ENCODE measurements at places on chromosomes 5 and 9.

- no peak for DNase-seq
Measured at GRCh38 chr9:129853614-129854013, 18.4 kb downstream of the USP20 start.

GRCh38 chr5:76590027-76590426, 33.2 kb downstream of the F2RL2 start:
- no peak for DNase-seq

- DNase-seq, result no peak
Measured at GRCh38 chr9:72790989-72791388, 161.9 kb downstream of the ALDH1A1 start.

DNA sequence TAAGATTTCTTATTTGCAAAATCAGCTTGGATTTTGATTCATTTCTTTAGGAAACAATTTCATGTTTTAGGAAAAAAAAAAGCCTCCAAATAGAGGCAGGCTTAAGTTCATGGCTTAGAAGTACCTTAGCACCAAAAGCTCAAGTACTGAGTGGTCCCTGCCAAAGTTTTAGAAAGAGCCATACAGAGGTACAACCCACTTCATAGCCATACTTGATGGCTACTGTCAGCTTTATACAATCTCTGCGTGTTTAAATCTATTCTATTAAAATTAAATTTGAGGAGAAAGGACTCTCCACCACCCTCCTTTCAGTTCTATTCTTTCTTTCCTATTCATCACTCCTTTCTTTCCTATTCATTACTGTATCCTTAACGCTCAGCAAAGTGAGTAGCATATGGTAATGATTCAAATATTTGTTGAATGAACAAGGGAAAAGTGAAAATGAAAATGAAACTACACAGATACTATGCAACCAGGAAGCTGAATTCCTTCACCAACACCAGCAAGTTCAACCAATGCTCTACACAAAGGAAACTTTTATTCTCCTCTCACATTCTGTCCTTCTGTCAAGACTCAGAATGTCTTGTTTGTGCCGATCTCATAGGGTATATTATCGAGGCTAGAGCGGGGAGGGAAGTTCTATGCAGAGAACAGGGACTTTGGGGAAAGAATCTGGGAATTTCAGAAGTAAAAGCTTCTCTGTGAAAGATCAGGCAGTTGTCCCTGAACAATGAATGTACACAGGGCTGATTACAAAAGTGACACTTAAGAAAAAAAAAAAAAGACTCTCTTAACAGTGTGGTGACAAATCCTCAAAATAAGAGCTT, 138.6 kb upstream of the SPEF2 start:
- no peak for DNase-seq

DNA sequence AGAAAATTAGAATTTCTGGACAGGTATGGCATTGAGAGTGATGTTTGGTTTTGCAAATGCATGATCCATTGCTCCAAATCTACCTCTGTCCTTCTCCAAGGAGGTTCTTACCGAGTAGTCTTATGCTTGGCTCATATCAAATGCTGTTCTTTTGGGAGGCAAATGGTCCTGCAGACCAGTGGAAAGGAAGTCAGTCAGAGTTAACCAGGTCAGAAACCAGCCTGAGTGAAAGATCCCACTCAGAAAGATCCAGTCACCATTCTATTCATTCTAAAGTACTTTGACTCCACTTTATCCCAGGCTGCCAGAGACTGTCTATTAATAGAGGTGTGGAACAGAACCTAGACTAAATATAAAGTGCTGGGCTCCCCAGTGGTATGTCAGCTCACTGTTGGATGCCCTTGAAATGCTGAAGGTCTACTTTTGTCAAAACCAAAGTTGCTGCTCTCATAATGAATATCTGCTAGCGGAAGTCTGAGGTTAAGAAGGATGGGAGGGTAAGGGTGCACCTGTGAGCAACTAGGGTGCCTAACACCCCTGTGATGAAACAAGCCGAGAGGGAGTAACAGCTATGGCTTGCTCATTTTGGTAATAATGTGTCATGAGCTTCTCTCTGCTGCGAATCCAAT, 302.2 kb downstream of the ZNF608 start:
- no peak for DNase-seq

DNA sequence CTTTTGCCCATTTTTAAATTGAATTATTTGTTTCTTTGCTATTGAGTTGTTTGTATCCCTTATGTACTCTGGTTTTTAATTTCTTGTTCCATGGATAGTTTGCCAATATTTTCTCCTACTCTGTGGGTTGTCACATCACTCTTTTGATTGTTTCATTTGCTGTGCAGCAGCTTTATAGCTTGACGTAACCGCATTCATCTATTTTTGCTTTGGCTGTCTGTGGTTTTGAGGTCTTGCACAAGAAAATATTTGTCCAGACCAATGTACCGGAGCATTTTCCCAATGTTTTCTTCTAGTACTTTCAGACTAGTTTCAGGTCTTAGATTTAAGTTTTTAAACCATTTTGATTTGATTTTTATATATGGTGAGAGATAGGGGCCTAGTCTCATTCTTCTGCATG, 36.2 kb upstream of the ZNF366 start:
- DNase-seq, result no peak

- no peak for DNase-seq
Measured at GRCh38 chr9:133794016-133794760, 56.0 kb upstream of the SARDH start.

DNA sequence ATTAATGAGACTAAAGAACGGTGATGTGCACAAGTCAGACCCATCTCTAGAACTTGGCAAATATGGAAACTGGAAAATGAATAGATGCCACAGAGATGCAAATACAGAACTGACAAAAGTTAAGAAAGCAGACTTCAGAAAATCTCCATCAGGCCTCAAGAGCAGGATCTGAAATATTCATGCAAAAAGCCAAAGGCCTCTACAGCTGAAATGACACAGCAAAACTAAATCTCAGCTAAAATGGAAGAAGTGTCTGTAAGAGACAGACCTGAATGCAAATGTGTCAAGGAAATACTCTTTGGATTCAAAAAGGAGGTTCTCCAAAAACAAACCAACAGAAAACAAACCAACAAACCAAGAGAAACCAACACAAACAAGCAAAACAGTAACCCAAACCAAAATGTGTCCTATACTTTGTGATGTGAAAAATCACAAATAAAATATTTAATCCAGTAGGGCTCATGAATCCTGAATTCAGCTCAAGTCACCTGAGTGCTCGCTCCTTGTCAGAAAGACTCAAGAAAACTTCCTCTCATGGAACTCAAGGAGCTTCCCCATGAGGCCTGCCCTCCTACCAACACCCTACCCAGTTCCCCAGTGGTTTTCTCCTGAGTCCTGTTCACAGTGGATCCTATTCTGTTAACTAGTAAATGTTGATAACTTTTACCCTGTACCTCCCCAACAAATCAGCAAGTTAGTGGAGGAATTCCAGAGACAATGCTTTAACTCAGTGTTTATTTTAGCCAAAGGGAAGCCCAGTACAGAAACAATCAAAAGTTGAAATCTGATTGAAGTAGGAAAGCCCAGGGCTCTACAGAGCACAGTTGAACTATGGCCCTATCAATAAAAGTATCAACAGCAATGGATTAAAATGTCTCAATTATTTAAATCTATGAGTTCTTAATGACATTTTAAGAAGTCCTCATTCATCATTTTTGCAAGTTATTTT, 14.6 kb downstream of the MRPS27 start:
- DNase-seq, result no peak

DNA sequence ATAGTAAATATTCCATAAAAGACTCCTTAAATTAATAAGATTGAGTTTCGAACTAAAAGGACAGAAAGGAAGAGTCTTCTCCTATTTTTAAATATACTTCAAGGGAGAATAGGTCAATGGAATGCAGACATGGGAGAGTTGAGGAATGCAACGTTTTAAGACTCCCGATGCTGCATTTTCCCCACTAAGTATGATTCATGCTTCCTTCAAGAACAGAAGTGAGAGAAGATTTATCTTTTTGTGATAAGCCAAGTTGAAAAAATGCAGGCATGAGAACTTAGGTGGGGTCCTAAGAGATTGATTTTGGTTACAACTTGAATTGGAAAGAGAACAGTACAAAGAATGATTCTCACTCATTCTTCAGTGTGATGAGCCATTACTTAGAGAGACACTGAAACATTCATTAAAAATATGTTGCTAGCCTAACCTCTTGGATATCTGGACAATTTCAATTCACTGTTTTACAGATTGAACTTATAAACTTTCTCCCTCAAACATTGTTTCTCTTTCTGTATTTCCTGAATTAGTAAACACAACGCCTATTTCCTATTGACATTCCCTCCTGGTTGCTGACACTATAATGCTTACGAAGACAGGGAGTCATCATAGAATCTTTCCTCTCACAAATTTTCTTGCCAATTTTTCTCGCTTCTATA, 1666.1 kb upstream of the WWC1 start:
- no peak for DNase-seq
